ENCODE measurements at places on chromosomes 6 and 20. TPM values are rescaled to one million over a fixed set of nuclear protein-coding genes. Genes with fewer than 3 reads are reported as not detected.

DNA sequence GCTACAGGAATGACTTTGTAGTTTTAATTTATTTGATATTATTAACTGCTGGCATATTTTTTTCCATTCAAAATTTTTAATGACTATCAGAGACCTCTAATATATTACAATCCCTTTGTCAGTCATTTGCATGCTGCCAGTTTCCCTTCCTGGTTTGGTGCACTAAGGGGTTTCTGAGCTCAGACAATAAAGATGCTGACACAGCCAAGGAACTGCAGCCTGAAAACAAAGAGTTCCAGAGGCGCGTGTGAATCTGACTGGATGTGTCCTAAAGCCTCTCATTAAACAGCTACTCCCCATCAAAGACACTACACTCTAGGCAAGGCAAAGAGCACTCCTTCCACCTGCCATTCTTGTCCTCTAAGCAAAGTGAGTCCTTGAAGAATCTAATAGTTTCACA, 116.8 kb upstream of the DST start:
- H3K27ac ChIP-seq: no peak overlapping the region
- H3K4me1 ChIP-seq: peaks cover 24% of the 10 kb centered on the region
- no peaks in the 10 kb centered on the region for H3K27me3 ChIP-seq
- no peaks in the 10 kb centered on the region for H3K36me3 ChIP-seq
- DNase-seq: no peak

The CLPSL2 gene
- not detected for total RNA-seq

GRCh38 chr6:137213813-137214212, 5.4 kb downstream of the IFNGR1 start:
- H3K4me1 ChIP-seq: peaks cover 54% of the 10 kb centered on the region
- H3K36me3 ChIP-seq: peaks cover 8% of the 10 kb centered on the region
- no peak overlapping the region for H3K4me3 ChIP-seq
- peak overlapping the region; percentile 37 for H3K27ac ChIP-seq

The TRIM31 gene
- total RNA-seq: 0.23 TPM

GRCh38 chr6:31676322-31676903, 4.5 kb downstream of the LY6G5C start:
- H3K27ac ChIP-seq: no peak overlapping the region
- peaks cover 12% of the 10 kb centered on the region for H3K36me3 ChIP-seq
- DNase-seq: no peak

All from esophagus squamous epithelium (tissue), 5 donors.